Amniotic stem cell (primary cell): ENCODE measurements at places on chromosomes 5 and 9.

GRCh38 chr5:14627270-14627669 lies 37.2 kb upstream of the OTULIN start:
- no peak for DNase-seq

DNA sequence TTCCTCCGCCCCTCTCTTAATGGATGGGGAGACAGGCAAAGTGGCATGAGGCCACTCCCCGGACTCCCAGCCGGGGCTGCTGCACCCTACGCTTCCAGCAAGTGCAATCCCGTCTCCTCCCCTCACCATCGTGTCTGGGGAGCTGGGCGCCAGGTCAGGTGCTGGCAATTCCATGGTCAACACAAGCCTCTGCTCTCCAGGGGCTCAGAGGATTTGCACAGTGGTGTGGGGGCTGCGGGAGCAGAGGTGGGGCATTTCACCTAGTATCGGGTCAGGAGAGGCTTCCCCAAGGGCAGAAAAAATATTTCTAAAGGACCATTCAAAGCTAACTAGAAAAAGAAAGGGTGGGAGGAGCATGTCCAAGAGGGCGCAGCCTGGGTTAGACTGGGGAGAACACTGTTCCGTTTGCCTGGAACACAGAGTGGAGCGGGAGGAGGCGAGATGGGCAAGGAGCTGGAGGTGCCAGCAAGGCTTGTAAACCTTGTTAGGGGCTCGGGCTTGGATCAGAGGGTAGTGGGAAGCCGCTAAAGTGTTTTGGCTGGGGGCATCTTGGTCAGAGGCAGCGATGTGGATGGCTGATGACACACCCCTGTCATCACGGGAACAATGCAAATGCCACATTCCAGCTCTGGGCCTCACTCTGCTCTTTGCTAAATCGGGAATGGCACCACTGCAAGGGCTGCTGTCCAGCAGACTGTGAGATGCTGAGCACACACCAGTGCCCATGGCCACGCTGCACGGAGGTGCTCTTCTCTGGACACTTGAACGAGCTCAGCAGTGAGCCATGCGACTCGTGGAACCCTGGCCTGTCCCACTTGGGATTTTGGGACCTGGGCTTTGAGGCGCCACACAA lies 191.7 kb downstream of the CDK5RAP2 start:
- DNase-seq, result no peak

GRCh38 chr5:133472829-133473228 lies 139.5 kb downstream of the FSTL4 start:
- DNase-seq, result no peak

GRCh38 chr9:6686396-6686795 lies 40.9 kb upstream of the GLDC start:
- DNase-seq, result no peak

GRCh38 chr5:38613992-38614836 lies 57.8 kb upstream of the LIFR start:
- no peak for DNase-seq

- no peak for DNase-seq
These were observed 285.9 kb downstream of the KIF4B start for GRCh38 chr5:155299386-155300005.

DNA sequence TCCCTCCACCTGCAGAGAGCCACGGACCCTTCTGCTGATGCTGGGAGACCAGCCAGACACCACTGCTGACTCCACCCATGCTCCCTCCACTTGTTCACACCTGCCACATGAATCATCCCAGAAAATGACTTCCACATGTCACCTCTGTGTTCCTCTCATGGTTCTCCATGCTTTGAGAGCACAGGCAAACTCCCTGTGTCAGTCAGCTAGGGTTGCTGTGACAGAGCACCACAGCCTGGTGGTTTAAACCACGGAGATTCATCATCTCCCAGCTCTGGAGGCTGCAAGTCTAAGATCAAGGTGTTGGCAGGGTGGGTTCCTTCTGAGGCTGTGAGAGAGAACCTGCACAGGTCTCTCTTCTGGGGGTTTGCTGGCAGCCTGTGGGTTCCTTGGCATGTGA lies 381.4 kb downstream of the GADD45G start:
- no peak for DNase-seq

GRCh38 chr5:95446560-95447221 lies 55.5 kb downstream of the FAM81B start:
- no peak for DNase-seq

- no peak for DNase-seq
These were observed 5.4 kb upstream of the HMHB1 start for GRCh38 chr5:143806579-143806978.

DNA sequence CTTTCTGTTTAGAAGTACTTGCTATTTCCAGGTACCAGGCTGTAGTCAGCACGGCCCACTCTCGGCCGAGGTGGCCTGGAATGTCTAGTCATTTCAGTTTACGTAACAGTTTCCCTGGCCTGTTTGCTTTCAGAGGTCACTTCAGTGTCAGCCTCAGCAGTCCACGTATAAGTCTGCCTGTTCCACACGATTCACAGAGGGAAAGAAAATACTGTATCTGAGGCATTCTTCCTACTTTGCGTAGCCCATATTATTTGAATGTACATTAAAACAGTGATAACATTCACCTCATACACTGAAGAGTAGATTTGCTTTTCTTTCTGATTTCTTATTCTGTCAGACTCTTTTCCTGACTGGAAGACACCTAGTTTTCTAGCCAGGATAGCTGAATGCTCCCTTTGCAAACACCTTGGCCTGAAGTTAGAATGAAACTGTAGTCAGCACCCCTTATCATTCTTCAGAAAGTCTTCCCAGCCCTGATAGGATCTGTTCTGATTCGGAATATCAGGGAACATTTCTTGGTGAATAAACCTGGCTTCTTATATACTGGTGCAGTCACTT lies 140.9 kb downstream of the AOPEP start:
- DNase-seq, result peak; percentile 48

- DNase-seq, result no peak
These were observed 119.3 kb upstream of the WWC1 start for GRCh38 chr5:168171901-168172759.

GRCh38 chr9:90046317-90046861 lies 441.6 kb downstream of the GADD45G start:
- no peak for DNase-seq

- DNase-seq, result no peak
These were observed 62.0 kb downstream of the S1PR3 start for GRCh38 chr9:89053301-89053700.

DNA sequence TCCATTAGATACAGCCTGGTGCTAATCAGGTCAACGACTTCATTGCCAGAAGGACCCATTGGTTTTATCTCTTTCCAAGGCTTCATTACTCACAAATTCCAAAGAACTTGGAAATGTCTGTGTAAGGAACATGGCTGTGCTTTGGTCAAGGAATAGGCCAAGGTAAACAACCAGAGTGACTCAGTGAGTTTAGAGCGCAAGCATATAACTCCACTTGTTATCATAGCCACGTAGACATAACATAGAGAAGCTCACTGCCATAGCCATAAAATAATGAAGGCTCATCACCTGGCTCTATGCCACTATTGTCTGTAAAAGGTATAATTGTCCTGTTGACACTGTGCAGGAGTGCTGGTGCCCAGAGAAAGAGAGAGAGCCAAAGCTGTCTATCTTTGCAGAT lies 139.3 kb upstream of the PLCXD3 start:
- no peak for DNase-seq

GRCh38 chr9:137027369-137028262 lies at the start of gene ABCA2:
TSS of gene ABCA2 (minus strand) at chr9:137028237. CDS start at chr9:137028140, 97 bp downstream.
- peak; percentile 25 for DNase-seq

DNA sequence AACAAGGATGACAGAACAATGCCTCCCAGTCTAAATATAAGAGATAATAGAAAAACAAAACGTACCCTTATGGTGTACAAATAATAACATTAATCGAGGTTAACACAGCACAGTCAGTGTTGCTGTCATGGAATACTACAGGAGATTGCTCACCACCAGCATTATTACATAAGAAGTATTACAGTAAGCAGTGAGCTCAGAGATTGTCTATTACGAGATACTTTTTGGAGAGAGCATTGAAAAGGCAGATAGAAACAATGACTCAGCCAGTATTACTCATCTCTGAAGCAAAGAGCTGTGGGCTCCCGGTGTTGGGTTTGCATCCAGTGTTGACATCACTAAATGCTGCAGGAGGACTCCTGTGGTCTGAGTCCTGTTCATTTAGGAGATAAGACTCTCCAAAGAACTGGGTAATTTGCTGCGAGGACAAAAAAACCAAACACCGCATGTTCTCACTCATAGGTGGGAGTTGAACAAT lies 191.9 kb upstream of the SEMA6A start:
- DNase-seq, result no peak

DNA sequence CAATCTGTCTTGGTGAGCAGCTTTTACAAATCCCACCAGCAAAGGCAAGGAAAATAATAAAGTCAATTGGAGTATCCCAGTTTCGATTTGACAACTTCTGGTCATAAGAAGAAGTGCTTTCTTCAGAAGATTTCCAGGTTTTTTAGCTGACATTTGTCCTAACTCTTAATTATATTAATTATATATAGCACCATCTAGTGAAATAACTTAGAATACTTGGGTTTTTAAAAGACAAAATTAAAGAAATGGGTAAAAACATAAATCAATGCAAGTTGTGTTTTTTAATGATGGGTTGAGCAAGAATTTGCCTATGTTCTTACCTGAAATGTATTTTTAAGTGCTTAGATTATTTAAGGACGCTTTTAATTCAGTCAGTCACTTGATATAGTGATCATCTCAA lies 421.8 kb downstream of the ACTL7B start:
- DNase-seq, result no peak

GRCh38 chr5:36669015-36669651 lies 62.7 kb downstream of the SLC1A3 start:
- DNase-seq, result no peak

DNA sequence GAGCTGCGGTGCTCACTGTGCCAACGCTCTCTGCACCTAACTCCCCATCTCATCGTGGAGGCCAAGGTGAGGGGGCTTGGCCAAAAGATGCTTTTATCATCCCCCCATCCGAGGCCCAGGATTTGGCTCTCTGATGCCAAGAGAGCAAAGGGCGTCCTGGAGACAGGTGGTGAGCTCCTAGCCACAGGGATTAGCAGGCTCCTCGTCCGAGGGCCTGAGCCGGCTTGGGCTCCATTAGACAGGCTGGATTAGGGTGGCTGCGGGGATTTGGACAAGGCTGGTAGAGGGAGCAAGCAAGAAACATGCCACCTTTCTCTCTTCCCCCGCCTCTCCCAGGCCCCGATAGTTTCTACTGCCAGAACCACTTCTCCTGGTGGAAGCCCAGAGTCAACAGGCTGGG lies 1.0 kb upstream of the GRM6 start:
- DNase-seq, result no peak

DNA sequence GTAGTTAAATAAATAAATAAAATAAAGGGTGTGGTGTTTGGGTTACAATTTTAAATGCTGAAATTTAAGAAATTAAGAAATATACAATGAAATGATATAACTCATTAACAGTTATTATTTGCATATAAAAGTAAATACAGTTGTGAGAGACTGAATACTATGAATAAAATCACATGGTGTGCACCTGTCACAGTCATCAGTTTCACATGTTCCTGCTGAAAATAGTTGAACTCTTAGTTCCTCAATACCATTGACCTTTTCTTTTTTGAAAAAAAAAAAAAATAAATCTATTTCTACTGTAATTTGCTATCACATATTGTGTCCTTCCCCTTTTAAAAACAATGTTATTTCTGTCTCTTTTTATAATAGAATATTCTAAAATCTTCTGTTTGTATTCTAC lies 130.9 kb upstream of the CHD1 start:
- DNase-seq, result no peak

DNA sequence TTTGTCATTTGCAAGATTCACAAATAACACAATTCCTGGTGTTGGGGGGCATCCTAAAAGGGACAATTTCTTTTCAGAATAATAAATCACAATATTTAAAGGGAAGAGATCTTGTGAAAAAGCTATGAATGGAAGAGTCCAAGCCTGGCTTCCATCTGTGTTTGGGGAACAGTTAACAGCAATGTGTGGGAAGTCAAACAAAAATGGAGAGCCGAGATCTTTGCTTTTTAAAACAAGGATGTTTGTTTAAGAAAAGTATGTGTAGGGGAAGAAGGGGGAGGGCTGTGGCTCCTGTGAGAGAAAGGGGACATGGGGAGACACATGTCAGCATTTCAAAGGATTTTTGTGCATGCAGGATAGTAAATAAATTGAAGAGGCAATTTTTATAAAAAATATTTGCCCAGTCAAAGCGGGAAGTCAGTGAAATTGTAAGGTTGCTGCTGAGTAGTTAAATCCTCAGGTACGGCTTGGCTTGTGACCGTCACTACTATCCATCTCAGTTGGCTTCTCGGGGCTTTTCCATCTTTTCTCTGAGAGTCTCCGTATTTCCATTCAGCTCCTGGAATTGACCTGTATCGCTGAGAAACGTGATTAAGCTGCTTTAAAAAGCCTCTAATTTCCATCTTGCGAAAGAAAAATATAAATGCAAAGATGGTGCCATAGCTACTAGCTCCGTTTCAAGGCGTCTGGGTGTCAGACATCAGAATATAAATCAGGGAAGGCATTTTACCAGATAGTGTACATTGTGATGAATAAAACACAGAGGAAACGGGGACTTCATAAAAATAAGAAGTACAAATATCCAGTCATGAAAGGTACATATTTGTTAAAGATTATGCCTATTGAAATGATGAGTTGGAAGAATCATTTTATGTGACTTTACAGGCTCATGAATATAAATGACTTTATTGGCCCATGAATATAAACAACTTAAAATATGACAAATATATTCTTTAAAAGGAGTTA lies 52.9 kb upstream of the VCAN start:
- no peak for DNase-seq

DNA sequence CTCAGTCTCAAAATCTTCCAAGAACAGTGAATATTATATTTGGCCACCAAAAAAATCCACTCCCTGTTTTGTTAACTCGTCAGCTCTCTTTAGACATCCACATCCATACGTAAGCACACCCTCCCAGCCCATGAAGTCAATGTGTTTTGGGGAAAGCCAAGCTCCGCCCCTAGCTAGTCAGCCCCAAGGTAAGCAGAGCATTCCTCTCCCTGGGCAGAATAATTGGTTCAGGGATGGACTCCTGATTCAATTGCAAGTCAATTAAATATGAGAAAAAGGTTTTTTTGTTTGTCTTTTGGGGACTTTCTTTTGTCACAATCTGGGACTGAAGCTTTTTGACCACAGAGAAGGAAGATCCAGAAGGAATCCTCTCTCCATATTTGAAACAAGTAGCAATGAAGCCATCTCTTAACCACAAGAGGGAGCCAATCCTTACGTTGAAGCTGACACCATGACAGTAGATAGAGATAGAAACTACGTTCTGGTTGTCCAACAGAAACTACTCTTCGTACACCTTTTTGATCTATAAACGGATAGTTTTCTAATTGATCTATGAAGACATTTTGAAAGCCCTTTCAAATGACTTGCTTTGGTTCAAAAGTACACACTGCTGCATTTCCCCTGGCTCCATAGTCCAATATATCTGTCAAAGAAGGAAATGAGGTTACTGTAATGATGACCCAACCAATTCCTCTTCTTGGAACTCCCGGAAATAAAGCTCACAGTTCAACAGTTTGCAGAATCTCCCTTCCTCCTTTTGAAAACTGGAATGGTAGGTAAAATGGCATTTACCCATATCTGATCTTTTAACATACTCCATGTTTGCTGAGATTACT lies 166.4 kb downstream of the TLE1 start:
- peak; percentile 28 for DNase-seq

DNA sequence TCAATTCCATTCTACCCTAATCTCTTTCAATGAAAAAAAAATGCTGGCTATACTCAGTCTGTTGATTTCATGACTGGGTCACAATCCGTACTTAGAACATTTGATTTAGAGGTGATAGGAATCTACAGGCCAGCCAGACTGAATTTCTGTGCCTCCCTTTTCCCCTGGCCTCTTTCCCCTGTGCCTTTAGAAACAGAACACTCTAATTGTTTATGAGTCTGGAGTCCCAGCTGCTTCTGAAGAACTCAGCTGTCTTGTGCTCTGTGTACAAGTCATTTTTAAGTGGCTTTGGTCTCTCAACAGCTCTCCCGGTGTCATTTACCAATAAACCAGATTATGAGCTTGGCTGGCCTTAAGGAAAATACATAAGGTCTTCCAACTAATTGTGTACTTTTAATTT lies 94.1 kb upstream of the ITGA2 start:
- DNase-seq, result no peak
